ENCODE measurements at places on chromosomes 5 and 9.

DNA sequence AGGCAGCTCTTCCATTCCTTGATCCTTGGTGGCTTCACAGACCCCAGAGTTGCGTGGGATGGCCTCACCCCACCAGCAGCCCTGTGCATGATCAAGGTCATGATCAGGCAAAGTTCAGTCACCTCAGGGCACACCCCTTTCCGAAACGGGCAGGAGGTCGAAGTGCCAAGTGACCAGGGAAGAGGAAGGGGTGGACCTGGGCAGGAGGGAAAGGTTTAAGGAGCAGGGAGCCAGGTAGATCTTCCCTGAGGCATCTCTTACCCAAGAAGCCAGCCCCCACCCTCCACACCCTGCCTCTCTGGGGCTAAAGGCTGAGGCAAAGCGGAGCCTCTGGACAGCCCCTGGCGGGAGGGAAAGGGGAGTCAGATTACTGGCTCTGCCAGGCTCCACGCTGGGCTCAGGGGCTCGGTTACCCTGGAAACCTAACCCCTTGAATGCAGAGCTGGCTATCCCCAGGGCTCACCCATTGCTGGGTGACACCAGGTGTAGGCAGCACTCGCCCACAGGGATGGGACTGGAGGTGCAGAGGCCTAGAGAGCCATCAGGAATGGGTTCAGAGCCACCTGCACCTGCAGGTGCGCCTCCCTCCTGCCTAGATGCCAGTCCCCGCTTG, 3.6 kb downstream of the MGAT4B start:
- no peak for DNase-seq

- no peak for DNase-seq
Measured at GRCh38 chr9:126521089-126521488, 92.6 kb upstream of the LMX1B start.

- DNase-seq = no peak
Measured at GRCh38 chr5:170627271-170627670, 123.5 kb downstream of the KCNIP1 start.

DNA sequence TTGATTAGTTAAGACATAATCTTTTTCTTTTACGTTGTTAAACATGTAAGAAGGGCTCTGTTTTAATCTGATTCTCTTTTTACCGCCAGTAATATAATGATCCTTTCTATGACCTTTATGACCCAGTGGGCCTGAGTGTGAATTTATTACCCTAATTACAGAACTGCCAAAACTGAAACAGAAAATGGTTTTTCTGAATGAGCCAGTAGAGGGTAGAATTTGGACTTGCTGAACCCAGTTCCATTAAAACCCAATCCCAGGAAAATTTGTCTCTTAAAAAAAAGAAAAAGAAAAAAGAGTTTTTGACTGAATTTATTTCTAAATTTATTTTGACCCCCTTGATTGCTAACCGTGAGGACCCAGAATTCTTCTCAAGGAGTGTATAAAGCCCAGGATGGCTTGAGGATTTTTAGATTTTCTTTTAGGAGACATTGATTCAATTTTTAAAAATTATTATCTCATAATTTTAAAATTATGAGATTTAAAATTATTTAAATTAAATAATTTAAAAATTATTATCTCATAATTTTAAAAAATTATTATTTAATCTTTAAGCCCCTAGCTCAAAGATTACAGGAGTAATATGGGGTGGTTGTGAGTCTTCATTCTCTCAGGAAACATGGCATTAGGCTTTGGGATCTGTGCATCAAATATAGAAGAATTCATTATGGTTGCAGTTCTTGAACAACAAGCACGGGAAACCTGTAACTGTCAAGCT, 94.1 kb upstream of the GLIS3 start:
- DNase-seq = no peak

GRCh38 chr9:122978601-122979000, 37.8 kb downstream of the RABGAP1 start:
- DNase-seq = no peak

DNA sequence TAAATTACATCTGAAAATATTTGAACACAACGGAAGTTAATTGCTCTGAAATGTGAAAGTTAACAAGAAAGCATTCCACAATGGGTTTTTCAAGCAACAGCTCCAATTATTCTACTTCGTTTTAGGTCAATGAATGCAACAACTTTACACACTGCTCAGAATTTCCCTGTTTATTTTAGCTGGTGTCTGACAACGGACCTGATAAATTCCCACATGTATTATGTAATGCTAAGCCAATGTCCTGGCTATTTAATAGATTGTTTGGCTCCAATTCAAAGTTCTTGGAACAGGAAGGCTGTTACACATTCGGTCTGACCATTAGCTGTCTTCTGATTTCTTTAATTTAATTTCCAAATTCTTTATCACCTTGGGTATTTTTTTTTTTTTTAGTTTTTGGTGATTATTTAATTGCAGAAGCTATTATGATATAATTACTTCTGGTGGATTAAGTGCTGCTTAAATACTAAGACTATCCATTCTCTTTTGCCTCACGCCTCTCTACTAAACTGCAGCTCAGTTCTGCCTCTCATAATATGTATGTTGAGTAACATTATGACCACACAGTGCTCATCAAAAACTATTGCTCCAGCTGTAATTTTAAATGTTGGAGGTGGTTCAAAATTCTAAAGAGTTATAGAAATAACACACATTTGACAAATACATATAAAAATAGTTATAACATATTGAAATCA, 57.9 kb downstream of the MEF2C start:
- no peak for DNase-seq

GRCh38 chr5:162837155-162837554, 600.2 kb upstream of the CCNG1 start:
- DNase-seq = no peak

- no peak for DNase-seq
Measured at GRCh38 chr5:54007827-54008777, 302.3 kb downstream of the ARL15 start.

- no peak for DNase-seq
Measured at GRCh38 chr5:104372796-104373195, 810.2 kb upstream of the NUDT12 start.

DNA sequence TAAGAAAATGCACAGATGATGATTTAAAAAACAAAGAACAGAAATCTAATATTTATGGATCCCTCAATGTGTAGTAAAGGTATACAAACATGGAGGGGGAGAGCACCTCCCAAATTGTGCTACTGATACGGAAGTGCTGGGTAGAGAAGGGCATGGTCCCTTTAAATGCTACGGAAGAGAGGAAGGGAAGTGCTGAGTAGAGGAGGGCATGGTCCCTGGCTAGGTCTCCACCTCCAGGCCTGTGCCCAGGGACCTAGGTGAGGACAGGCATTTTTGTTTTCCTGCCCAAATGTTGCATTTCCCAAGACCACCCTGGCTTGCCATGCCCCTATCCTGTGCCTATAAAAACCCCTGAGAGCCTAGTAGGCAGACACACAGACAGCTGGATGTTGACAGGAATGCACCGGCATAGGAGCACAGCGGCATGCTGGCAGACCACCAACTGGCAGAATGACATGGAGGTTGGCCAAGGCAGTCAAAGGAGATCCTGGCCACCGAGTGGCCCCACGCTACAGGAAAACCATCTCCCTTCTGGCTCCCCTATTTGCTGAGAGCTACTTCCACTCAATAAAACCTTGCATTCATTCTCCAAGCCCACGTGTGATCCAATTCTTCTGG, 62.1 kb upstream of the SPDL1 start:
- no peak for DNase-seq

DNA sequence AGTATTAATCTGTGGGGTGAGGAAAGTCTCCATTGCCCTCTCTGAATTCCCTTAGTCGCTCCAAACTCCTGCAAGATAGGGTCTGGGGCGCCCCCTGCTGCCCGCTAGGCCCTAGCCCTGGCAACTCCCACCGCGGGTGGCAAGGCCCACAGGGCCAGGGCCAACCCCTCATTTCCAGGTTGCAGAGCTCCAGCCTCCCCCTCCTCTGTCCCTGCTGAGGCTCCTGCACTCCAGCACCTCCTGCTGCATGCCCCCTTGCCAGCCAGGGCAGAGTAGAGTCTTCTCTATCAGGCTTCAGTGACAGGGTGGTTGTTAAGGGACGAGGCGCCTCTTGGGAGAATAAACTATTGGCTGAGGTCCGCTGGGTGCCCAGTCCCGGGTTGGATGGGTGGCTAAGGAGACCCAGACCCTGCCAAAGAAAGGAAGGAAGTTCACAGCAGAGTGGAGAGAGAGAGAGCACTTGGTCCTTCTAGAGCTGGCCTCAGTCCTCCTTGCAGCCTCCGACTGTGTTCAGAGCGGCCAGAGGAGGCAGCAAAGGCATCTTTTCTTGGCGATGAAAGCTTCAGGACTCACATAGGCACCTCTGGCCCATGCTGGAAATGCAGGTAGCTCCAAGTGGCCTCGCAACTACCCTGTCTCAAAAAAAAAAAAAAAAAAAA, 45.6 kb downstream of the SAR1B start:
- DNase-seq = peak; percentile 12

DNA sequence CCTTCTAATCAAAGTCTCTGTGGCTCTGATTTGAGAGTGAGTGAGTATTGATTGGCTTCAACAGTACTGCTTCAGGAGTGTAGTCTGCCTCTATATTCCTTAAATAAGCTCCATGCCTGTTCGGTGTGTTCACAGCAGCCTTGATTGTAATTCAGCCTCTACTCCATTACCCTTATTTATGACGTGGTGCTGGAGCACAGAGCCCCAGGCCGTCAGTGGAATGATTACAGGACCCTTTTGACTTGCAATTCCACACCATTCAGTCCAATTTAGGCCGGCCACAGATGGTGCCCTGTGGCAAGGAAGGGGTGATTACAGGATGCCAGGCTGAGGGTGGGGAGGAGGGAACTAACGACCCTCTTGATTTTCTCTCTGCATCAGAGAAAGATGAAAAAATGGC, 110.3 kb downstream of the ASTN2 start:
- no peak for DNase-seq

- no peak for DNase-seq
Measured at GRCh38 chr5:174777583-174777982, 53.2 kb downstream of the MSX2 start.

GRCh38 chr5:14696057-14696456, 31.5 kb downstream of the OTULIN start:
- DNase-seq = no peak

GRCh38 chr5:115509547-115509946, 35.0 kb downstream of the FEM1C start:
- DNase-seq = no peak

DNA sequence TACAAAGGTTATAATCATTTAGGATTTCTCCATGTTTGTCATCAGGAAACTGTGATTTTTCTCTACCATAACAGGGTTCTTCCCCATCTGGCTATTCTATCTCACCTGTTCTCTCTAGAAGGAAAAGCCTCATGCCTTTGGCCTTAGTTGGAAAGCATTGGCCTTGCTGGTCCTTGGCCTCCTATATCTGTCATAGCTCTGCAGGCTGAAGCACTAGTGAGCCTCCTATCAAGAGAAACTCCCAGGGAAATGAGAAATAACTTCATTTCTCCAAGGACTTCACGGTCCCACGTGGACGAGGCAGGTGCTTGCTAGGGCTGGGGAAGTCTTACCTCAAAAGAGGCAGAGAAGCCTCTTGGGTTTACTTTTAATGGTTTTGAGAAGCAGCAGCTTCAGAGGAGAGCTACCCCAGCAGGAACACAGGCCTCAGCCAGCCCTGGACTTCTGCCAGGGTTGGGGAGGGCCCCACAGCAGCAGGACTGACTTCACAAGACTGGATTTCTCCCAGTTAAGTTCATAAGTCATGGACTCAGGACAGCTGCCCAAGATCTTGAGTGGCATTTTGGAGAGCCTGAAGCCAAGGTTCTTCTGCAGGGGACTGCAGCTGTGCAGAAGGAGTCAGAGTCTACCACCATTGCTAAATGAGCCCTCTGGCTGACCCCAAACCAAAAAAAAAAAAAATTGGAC, 15.8 kb upstream of the PSAT1 start:
- DNase-seq = peak; percentile 24

GRCh38 chr9:75482566-75482965, 394.3 kb downstream of the OSTF1 start:
- DNase-seq = no peak

- no peak for DNase-seq
Measured at GRCh38 chr5:95643152-95643551, 3.4 kb upstream of the RFESD start.

DNA sequence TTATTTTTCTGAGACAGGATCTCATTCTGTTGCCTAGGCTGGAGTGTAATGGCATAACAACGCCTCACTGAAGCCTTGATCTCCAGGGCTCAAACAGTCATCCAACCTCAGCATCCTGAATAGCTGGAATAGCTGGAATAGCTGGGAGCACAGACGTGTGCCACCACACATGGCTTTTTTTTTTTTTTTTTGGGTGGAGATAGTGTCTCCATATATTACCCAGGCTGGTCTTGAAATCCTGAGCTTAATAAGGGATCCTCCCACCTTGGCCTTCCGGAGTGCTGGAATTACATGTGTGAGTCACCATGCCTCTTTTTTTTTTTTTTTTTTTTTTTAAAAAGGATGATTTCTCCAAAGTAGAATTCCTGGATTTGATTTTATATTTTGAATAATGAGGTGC, 60.7 kb downstream of the NSD1 start:
- peak; percentile 92 for DNase-seq

DNA sequence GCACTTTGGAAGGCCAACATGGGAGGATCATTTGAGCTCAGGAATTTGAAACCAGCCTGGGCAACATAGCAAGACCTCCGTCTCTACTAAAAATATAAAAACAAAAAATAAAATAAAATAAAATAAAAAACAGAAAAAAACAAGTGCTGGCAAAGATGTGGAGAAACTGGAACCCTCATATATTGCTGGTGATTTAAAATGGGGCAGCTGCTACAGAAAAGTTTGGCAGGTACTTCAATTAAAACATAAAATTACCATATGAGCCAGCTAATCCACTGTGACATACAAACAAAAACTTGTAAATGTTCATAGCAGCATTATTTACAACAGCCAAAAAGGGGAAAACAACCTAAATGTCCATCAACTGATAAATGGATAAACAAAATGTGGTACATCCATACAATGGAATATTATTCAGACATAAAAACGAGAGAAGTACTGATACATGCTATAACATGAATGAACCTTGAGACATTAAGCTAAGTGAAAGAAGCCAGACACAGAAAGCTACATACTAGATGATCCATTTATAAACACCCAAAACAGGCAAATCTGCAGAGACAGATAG, 42.7 kb downstream of the PFDN1 start:
- DNase-seq = no peak

- no peak for DNase-seq
Measured at GRCh38 chr5:51392689-51393199, 9.5 kb downstream of the ISL1 start.

DNA sequence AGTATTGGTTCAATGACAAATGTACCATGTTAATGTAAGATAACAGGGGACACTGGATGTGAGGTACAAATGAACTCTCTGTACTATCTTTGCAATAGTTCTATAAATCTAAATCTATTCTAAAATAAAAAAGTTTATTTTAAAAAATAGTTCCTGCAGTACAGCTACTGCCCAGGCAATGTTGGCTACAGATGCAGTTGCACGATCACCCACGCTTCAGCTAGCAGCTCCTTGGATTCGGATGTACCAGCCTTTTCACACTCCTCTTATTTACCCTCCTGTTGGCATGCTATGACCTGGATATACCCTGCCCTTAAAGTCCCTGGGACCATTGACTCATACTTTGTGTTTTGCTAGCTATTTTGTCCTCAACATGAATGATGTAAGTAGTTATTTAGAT, 185.4 kb upstream of the SMARCA2 start:
- DNase-seq = no peak
